Activated T-cell treated with anti-CD3 and anti-CD28 coated beads, Interleukin-2, amount 50 U/mL, for 48 hours (primary cell): ENCODE measurements at places on chromosomes 4 and X.

GRCh38 chr4:2290974-2291704, 29.2 kb upstream of the MXD4 start:
- peak; percentile 72 for DNase-seq

DNA sequence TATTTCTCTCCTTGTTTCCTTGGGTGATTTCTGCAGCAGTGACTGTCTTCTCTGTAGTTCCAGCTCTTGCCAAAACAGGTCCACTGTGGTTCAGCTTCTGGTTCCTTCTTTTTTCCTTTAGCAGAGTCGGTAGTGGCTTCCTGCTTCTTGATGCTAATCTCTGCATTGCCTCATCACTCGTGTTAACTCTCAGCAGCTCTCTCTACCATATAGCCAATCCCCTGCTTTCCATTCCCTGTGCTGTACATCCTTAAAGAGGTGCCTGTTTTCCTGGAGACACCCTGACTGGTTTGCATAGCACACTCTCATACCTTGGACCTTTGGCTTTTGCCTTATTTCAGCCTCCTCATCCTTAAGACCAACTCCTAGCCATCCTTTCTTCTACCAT, 191.2 kb upstream of the LNX1 start:
- no peak for DNase-seq

DNA sequence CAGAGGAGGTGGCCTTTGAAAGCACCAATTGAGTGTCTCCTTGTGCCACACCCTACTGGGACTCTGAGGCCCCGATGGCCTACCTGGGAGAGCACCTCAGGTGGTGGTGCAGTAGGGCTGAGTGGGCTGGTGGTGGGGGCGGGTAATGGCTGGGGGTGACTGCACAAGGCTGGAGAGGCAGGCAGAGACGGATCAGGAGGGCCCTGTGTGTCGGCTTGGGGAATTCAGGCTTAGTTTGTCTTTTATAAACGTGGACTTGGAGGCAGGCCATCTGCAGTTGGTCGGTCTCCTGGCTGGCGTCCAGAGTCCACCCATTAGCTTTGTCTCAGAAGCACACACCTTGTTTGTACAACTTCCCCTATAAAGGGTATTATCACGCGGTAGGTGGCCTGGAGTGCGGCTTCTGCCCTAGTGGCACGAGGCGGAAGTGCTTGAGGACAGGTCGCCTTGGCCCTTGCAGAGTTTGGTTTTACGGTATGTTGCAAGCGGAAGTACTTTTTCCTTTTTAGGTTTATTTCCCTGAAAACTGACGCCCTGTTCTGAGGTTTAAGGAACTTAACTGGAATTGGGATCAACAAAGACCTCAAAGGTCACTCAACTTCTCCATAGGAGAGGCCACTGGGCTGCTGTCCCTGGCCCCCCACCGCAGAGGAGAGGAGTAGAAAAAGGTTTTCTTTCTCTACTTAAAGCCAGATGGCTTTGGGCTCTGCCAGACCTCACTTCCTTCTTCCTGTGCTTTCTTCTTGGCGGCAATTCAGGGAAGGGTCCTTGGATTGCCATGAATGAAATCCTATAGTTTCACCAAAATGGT, 8.0 kb downstream of the TBC1D14 start:
- peak; percentile 68 for DNase-seq

- no peak for DNase-seq
Observed at GRCh38 chr4:73815145-73815544, 21.3 kb upstream of the CXCL6 start.

DNA sequence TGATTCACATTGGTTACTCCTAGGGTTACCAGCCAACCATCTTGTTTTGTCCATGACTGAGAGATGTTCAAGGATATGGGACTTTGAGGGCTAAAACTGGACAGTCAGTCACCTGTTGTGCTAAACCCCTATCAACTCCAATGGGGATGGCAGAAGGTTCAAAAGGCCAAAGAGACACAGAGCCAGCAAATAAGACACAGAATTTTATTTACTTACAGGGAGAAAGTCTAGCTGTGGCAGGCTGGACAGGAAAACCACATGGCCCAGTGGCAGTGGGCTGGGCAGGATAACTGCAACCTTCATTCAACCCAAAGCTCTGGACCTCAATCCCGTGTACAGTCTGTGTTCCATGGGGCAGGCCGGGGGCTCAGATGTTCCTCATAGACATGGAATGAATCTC, 326.7 kb upstream of the RPS6KA3 start:
- no peak for DNase-seq

- no peak for DNase-seq
Observed at GRCh38 chr4:97942137-97942536, 201.1 kb downstream of the STPG2 start.

GRCh38 chrX:101736651-101737050, 77.0 kb upstream of the ARMCX2 start:
- DNase-seq, result no peak

- DNase-seq, result no peak
Observed at GRCh38 chr4:20844311-20844710, 144.1 kb downstream of the PACRGL start.

DNA sequence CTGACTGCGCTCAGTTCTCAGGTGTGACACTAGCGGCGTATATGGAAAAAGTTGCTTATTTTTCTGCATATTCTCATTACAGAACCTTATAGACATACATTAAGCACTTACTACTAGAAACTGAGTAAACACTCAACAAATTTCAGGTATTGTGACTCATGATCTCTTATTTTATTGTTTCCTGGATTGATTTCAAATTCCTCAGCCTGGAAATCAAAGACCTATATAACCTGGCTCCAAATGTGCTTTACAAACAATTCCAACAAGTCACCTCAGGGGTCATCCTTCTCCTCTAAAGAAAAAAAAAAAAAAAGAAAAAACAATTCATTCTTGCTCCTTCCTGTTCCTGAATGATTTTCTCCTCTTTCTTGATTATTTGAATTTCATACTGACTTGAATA, 152.3 kb downstream of the ADAM29 start:
- no peak for DNase-seq

DNA sequence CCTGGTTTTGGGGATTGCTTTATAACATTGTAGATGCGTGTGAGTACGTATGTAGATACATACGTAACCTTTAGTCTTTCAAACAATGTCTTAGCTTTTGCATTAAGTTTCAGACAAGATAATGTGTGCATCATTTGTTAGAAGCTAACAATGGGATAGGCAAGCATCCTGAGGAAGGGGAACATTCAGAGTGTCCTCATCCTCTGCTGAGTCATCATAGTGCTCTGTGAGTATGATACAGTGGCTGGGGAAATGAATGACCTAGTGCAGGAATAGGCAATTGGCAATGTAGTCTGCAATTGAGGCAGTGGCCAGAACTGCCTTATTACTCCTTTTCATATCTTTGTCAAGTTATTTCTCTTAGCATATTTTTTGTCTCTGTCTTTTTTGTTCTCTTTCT, 7.3 kb downstream of the NAP1L5 start:
- no peak for DNase-seq

DNA sequence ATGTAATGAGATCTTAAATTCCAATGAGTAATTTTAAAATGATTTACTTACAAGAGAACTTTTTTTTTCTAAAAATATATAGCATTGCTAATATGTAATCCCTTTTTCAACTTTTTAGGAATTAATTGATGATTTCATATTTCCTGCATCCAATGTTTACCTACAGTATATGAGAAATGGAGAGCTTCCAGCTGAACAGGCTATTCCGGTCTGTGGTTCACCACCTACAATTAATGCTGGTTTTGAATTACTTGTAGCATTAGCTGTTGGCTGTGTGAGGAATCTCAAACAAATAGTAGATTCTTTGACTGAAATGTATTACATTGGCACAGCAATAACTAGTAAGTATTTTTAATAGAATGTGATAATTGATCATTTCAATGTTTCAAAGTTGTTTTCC, 113.2 kb downstream of the USP9X start:
- DNase-seq, result no peak

DNA sequence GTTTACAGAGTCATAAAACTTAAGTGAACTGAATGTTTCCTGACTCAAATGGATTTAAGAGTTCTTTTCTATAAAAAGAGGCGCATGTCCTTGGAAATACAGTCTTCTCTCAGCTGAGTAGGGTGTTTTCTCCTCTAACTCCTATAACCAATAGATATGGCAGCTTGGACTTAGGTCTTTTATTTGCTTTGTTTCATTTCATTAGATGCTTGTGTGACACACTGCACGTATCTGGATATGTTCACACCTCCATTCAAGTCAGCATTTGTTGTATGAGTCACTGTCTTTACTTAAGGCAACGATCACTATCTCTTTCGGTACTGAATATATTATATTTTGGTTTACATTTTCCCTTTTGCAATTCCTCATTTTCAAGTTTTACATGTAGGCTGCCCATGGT, 136.6 kb downstream of the ARSF start:
- DNase-seq, result no peak

GRCh38 chr4:20678400-20678799, 21.9 kb upstream of the PACRGL start:
- DNase-seq, result no peak

- DNase-seq, result no peak
Observed at GRCh38 chr4:80079255-80079923, 6.4 kb upstream of the ANTXR2 start.

GRCh38 chr4:139229534-139230039, 50.4 kb downstream of the MGARP start:
- no peak for DNase-seq

- no peak for DNase-seq
Observed at GRCh38 chr4:187478292-187479140, 517.1 kb upstream of the ZFP42 start.

DNA sequence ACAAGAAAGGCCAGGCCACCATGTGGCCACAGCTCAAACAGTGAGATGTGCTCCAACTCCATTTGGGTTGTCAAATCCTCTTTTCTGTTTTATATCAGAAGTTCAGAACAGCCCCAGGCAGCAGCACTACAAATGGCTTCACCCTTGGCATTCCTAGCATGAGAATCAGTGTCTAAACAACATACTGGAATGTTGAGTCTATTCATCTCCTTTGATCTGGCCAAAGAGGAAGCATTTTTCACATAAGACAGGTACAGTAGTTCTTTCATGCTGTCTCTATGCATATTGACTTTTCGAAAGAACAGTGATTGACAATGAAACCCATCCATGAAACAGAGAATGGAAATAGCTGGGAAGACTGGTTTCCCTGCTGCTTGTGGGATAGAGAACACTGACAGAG, 289.5 kb downstream of the USP46 start:
- DNase-seq, result no peak

DNA sequence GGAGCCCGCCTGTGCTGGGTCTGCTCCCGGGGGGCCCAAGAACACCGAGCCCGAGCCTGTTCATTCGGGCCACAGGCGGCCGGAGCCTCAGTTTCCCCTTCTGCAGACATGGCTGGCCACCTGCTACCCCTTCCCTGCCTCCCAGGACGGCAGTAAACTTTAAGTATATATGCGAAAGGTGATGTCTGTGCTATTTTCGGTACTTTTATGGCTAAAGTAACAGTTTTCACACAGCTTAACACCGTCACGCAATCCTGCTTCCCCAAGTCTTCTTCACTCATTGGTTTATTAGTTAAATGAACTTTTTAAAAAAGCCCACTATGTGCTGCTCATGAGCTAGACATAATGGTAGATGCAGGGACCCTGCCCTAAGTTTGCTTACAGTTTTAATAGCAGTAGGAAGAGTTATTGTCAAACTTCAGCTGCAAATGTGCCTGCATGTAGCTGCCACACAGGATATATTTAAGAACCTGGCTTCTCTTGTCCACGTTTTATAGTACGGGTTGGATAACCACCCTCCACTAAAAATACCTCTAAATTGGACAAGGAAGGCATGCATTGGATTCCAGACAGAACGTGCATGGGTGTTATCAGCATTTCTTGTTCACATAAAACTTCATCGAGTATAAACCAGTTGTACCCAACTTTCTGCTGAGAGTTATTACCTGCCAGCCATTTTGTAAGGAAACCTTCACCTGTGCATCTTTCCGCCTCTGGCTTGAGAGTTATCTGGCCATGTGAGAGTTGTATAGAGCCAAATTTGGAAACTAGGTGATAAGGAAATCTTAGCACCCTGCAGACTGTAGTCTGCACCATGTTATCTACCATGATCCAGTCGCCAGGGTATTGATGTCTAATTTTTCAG, 741 bp downstream of the ANAPC4 start:
- DNase-seq, result no peak

DNA sequence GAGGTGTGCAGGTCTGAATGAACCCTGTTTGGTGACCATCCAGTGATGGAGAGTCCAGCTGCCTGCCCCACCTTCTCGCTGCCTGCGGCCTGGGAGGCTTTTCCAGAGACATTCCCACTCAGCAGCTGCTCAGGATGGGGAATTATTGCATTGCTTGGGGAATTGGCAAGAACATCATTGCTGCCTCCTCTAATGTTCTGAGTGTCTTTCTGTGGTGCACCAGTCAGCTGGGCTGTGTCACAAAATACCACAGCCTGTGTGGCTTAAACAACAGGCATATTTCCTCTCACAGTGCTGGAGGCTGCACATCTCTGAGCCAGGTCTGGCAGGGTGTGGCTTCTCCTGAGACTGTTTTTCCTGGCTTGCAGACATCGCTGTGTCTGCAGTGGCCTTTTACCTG, 86.8 kb upstream of the AFAP1 start:
- DNase-seq, result no peak

- no peak for DNase-seq
Observed at GRCh38 chr4:151866592-151866918, 105.7 kb upstream of the GATB start.

DNA sequence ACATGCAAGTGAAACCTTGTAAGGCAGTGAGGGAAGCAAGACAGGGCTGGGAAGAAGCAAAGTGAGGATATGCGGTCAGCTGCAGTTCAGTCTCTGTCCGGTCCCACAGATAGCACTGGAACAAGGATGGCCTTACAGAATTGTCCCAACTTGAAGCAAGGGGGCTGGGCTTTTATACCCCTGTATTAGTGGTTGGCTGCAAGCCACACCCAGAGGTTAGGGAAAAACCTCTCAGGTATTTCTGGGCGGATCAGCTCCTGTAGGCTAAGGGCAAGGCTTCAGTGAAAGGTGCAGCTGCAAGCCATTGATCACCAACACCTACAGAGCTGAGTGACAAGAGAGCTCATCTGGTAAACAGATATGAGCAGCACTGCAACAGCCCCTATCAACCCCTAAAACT, 89.0 kb downstream of the KDR start:
- no peak for DNase-seq

GRCh38 chrX:48813644-48814043, 11.8 kb downstream of the HDAC6 start:
- DNase-seq, result no peak

DNA sequence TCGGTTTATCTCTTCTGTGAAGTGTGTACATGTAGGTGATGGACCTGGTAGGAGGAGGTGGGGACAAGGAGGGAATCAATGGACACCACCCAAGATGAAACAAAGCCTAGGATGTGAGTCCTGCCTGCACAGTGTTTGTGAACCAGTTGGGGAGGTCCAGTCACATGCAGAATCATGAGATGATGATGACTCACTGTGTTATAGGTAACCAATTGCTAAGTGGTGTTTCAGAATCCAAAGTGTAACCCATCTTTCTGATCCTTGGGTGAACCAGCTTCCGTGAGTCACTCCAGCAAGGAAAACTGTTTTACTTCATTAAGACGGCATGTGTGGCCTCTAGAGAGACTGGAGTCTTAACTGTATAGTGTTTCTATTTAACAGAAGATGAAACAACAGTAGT, 57.9 kb upstream of the HPF1 start:
- no peak for DNase-seq
